ENCODE measurements at places on chromosomes 7 and 10. TPM values are rescaled to one million over a fixed set of nuclear protein-coding genes. Genes with fewer than 3 reads are reported as not detected.

The TMEM254 gene
- total RNA-seq: 14.4 TPM

The SLC37A3 gene
- 64.5 TPM for total RNA-seq

The CAMK2B gene
- 2.5 TPM for total RNA-seq

The RBP3 gene
- not detected for total RNA-seq

The PRRT4 gene
- not detected for total RNA-seq

The SPDYE2 gene
- total RNA-seq: not detected

The TEX47 gene
- not detected for total RNA-seq

The NKX1-2 gene
- not detected for total RNA-seq

The ETV1 gene
- total RNA-seq: 14.5 TPM

The SRPK2 gene
- 47.4 TPM for total RNA-seq

The LRGUK gene
- 0.13 TPM for total RNA-seq

The ITIH2 gene
- total RNA-seq: not detected

The PCLO gene
- total RNA-seq: not detected

The VENTX gene
- not detected for total RNA-seq

The ELFN1 gene
- 6.2 TPM for total RNA-seq

DNA sequence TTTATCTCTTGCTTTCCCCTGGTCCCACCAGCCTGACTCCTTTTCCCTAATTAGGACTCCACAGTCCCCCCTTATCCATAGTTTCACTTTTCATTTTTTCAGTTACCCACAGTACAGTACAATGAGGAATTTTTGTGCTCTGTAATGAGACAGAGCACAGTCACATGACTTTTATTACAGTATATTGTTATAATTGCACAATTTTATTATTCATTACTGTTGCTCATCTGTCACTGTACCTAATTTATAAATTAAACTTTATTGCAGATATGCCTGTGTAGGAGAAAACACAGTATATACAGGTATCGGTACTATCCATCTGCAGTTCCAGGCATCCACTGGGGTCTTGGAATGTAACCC is 125.4 kb downstream of the KCNMA1 start:
- DNase-seq: peak; percentile 60

DNA sequence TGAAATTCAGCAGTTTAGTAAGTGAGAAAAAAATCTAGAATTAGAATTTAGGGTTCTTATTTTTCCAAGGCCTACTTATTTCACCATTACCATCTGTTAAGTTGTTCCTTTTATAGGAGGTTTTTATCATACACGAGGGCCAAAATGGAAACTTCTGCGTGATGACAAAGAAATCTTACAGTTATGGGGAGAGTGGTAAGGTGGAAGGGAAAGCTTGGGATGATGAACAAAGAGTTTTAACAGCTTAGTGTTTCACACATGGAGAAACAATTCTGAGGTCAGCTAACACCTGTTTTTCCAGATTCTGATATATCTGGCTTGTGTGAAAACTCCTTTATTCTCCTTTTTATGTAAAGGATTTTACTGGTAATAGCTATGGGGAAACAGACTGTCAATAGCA is 49.8 kb upstream of the SEMA3C start:
- no peak for DNase-seq

- no peak for DNase-seq
These were observed 180.6 kb downstream of the CAMK1D start for GRCh38 chr10:12529976-12530375.

GRCh38 chr7:64638822-64639221 is 27.1 kb upstream of the ZNF107 start:
- no peak for DNase-seq

- no peak for DNase-seq
These were observed 38.0 kb downstream of the ADD3 start for GRCh38 chr10:110045772-110046171.

- no peak for DNase-seq
These were observed 85.1 kb downstream of the WDR37 start for GRCh38 chr10:1141261-1141660.

- peak; percentile 77 for DNase-seq
These were observed 117.4 kb downstream of the INPP5A start for GRCh38 chr10:132654708-132655661.

- DNase-seq: no peak
These were observed 9.6 kb upstream of the TACR2 start for GRCh38 chr10:69426376-69426727.

DNA sequence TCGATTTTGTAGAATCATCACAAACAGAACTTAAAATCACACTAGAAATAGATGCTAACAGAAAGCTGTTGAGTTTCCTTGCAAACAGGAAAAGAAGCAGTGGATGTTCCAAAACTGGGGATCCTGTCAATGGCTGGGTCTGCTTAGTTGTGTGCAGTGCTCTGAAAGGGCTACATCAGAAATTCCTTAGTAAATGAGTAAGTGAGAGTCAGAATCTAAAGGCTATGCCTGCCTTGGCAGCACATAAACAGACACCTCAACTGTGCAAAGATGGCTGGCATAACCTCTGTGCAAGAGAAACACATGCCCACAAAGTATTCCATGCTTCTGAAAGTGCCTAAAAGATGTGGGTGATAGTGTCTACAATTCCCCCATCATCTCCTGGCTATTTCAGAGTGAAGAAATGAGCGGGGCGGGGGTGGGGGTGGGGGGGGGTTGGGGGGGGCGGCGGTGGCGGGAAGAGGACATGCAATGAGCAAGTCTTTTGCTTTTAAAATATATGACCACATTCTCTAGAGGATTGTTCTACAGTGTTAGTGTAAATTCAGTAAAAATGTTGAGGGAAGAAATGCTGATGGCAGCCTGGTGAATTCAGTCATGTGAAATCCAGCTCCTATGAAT is 138.1 kb upstream of the LAMB4 start:
- DNase-seq: peak; percentile 47

GRCh38 chr10:21759232-21759631 is 225.2 kb downstream of the MLLT10 start:
- DNase-seq: no peak

GRCh38 chr7:20111821-20112542 is 105.2 kb downstream of the MACC1 start:
- DNase-seq: no peak

- peak; percentile 57 for DNase-seq
These were observed 1.2 kb downstream of the CCDC6 start for GRCh38 chr10:59905066-59905730.

DNA sequence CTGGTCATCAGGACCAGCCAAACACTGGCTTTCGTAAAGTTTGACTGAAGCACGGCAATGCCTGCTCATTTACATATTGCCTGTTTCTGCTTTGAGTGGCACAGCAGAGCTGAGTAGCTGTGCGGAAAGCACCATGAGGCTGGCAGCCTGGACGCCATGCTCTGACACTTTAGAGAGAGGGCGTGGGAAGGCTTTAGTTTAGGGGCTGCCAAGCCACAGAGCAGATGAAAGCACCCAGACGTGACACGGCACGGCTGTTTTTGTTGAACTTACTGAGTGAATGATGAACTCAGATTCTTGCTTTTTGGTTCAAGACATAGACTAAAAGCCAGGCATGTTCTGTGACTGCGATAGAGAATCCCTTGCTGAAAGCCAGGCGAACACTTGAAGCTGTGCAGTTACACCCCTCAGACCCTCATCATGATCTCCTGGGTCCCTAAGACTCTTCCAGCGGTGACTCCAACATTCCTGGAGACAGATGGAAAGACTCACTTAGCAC is 182.1 kb downstream of the ZMYND11 start:
- peak; percentile 78 for DNase-seq

DNA sequence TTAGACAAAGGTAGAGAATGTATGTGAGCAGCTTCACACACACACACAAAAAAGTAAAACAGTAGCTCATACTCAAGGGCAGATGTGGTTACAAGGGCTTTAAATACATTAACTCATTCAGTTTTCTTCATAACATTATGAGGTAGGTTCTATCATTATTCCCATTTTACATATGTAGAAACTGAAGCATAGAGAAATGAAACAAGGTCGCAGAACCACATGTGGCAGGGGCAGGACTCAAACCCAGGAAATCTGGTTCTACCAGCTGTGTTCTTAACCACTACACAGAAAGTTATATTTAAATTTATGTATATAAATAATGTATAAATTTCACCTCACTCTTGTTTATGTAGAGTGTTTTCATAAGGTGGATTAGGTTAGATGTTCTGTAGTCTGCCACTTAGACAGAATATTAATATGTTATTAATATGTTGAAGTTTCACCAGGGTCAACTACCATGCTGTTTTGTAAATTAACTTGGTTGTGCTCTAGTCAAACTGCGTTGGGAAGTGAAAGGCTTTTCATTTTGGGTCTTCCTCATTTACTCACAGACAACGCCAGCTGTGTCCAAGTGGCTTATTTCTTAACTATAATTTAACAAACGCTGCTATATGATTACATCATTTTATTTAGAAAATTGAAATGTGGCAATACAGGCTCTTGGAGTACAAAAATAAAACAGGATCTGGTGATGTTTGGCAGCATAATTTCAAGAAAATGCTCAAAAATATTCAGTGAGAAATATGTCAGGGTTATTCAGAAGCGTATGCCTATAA is 138.4 kb downstream of the MDFIC start:
- DNase-seq: no peak

DNA sequence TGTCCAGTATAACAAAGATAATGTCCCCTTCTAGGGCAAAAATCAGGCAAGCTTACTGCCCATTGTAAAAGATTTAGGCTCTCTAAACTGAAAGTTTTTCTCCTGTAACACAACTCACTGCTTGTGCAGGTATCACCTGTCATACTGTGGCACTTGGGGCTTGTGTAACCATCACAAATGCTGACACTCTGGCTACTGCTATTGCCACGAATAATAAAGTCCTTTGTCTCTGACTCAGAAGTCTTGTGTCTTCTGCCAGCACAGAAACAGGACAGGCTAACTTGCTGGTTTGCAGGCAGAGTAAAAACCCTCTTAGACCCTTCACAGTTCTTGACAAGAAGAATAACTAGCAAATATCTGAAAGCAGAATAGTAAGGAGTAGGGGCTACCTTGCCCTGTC is 273.9 kb downstream of the RPS24 start:
- peak; percentile 29 for DNase-seq

DNA sequence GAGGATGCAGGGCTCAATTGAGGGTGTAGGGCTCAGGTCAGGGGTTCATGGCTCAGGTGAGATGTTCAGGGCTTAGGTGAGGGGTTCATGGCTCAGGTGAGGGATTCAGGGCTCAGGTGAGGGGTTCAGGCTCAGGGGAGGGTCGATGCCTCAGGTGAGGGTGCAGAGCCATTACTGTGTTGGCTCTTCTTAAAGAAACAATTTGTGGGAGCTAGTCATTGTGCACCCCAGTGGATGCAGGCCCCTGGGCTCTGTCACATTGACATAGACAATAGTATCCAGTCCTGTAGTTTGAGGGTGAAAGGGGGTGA is 86.7 kb downstream of the ADCY1 start:
- no peak for DNase-seq

GRCh38 chr10:59757966-59758365 is 4.7 kb upstream of the MRLN start:
- DNase-seq: peak; percentile 3

- DNase-seq: no peak
These were observed 97.0 kb downstream of the SEMA3C start for GRCh38 chr7:80821771-80822319.

GRCh38 chr10:14611968-14612693 is 162.6 kb downstream of the FAM107B start:
- no peak for DNase-seq

- peak; percentile 90 for DNase-seq
These were observed 535 bp downstream of the ASAH2B start for GRCh38 chr10:50740293-50740648.

GRCh38 chr7:130231792-130232191 is 24.1 kb downstream of the SSMEM1 start:
- DNase-seq: no peak

GRCh38 chr7:150756166-150756565 is 18.9 kb downstream of the GIMAP5 start:
- DNase-seq: no peak

GRCh38 chr10:6204341-6205191 is 1.8 kb downstream of the PFKFB3 start:
- DNase-seq: peak; percentile 94

- peak; percentile 54 for DNase-seq
These were observed 1.6 kb upstream of the CDK13 start for GRCh38 chr7:39948375-39948955.

- no peak for DNase-seq
These were observed 28.5 kb upstream of the NUB1 start for GRCh38 chr7:151312831-151313809.

GRCh38 chr7:79933144-79933543 is 201.5 kb upstream of the GNAI1 start:
- peak; percentile 57 for DNase-seq

DNA sequence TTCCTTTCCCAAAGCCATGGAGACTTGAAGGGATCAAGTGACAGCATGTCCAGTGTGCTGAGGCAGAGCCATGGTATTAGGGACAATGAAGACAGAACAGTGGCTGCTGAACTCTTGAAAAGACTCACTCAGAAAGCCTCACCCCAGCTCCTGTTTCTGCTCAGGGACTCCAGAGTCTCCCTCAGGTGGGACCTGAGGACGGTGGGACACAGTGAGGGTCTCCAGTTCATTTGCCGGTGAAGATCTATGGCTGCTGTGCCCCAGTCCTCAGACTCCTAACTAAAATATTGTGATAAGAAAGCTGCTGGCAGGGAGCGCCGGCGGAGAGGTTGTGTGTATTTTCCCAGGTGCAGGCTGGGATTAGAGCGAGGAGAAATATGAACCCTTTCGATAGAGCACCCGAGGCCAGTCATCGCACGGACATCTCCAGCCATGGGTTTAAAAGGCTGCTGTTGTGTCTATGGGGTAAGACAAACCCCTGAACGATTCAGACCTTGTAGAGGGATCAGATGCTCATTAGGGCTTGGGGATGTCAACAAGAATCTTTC is 57.2 kb downstream of the C7orf25 start:
- no peak for DNase-seq

DNA sequence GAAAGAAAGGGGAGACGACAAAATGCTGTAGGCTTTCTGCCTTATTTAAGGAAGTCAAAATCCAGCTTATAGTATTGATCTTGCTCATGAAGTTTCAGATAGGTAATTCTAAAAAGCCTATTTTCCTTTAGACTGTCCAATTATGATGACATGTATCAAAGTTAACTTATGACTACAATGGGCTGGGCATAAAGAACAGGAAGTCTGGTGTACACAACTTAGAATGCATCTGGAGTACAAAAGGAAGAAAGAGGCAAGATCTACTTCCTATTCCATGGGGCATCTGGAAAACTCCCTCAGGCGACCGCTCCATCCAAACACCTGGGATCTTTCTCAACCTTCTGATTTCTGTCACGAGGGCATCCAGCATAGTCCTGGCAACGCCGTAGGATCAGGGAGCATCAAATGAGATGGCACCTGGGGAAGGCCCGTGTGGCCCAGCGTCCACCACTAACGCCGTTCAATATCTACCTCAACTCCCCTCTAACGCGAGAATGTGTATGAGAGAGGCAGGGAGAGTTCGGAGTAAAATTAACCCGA is 512 bp downstream of the FAM24B start:
- peak; percentile 41 for DNase-seq

All from GM23248 (cell line).